Activated naive CD4-positive, alpha-beta T cell treated with anti-CD3 and anti-CD28 coated beads, Interleukin-2, amount 10 ng/mL, durations not matched to agents 7 days and 5 days (primary cell): ENCODE measurements at places on chromosomes 4 and X.

DNA sequence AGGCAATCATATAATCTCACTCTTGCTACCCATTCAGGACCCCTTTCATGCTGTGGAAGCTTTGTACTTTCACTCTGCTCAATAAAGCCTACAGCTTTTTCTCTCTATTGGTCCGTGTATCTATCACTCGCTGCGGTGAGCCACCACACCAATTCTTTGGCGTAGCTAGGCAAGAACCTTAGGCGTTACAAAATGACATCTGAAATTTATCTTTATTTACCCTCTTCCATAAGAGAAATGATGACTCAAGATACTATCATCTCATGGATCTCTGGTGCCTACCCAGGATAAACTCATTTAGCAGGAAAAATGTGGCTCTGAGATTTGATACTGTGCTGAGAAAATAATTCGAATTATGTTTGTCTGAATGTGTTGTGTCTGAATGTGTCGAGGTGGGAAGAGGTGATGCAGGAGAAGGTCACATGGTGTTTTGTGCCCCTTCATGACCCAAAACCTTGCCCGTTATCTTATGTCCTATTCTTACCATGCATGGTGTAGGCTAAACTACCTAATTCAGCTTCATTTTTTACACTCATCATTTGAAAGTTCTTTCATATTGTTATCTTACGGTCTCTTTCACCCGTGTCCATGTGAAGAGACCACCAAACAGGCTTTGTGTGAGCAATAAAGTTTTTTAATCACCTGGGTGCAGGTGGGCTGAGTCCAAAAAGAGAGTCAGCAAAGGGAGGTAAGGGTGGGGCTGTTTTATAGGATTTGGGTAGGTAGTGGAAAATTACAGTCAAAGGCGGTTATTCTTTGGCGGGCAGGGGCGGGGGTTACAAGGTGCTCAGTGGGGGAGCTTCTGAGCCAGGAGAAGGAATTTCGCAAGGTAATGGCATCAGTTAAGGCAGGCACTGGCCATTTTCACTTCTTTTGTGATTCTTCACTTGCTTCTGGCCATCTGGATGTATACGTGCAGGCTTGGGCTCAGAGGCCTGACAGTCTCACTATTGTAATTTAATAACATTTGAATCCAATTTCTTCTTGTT lies 41.6 kb upstream of the GIMD1 start:
- DNase-seq = no peak

- no peak for DNase-seq
Measured at GRCh38 chrX:39958850-39959249, 138.9 kb downstream of the BCOR start.

- no peak for DNase-seq
Measured at GRCh38 chr4:78520808-78521226, 30.8 kb upstream of the ANXA3 start.

DNA sequence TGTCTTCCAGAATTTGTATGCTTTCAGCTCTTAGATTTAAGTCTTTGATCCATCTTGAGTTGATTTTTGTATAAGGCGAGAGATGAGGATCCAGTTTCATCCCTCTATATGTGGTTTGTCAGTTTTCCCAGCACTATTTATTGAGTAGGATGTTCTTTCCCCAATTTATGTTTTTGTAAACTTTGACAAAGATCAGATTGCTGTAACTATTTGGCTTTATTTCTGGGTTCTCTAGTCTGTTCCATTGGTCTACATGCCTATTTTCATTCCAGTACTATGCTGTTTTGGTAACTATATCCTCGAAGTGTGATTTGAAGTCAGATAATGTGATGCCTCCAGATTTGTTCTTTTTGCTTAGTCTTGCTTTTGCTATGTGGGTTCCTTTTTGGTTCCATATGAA lies 60.7 kb downstream of the IL15 start:
- DNase-seq = no peak

- DNase-seq = no peak
Measured at GRCh38 chrX:24069877-24070276, 15.1 kb downstream of the EIF2S3 start.

DNA sequence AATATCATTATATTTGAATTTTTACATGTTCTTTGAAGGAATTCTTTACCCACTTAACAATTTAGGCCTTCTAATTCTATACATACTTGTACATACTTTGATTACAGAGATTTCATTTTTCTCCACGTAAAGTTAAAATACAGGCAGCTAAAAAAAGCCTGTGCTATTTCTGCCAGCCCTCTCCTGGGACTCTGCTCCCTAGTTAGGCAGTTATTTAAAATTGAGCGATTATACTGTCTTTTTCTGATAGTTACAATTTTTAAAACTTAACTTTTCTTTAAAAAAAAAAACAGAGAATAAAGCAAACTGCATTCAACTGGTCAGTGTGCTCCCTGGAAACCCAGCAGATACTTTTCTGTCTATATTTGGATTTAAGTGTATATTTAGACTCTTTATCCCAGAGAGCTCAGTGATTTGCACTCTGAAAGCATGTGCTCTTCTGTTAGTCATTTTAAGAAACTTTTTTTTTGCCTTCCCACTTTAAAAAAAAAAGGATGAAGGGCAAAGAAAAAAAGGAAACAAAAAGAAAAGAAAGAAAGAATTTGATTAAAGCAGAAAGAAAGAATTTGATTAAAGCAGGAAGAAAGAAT lies 18.1 kb upstream of the FAM241A start:
- DNase-seq = no peak

DNA sequence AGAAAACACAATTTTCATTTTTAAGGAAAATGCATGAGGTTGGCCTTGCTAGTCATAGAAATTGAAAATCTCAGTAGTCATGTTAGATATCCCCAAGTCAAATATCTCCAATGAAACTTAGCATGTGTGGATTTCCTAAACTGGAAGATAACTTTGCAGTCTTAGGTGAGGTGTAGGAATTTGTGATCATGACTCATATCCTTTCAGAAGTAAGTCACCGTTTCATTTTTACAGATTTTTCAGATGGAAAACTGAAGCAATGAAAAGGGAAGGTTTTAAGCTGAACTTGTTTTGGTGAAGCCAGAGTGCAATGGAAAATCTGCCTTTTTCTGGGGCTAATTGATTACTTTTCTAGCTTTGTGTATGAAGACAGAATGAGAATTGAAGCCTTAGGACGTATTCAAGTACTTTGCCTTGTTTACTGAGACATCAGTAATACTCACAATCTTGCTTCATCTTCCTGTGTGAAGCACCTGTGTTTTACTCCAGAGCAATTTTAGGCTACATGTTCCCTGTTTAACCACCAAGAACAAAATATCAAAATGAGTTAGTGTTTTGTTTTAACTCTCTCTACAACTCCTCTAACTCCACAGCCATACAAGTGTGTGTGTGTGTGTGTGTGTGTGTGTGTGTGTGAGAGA lies 1662.8 kb upstream of the ADGRL3 start:
- DNase-seq = no peak

DNA sequence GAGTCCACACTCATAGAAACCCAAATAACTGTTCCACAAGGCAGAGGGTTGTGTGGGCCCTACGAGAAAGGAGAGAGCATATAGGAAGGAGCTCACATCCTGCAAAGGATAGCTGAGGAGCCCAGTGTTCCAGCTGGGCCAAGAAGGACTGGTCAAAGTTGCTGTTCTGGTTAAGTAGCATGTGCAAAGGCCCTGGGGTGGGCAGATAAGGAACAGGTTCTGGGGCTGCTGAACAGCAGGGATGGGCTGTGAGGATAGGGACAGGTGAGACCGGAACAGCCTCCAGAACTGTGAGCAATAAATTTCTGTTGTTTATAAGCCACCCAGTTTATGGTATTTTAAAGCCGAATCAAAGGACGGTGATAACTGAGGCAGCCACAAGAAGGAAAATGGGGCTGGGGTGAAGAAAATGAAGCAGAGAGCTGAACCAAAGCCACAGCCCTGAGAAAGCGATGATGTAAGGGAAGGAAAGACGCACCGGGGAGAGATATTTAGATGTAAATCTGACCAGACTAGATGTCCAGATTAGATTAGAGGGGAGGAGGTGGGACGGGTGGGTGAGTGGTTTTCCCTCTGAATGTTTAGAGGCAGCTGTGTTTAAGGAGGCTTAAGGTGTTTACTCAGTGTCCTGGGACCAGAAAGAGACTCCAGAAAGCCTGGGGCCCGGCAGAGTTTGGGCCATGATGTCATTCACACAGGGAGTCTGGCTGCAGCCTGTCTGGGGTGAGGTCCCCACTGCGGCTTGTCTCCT lies 180.8 kb upstream of the BCOR start:
- peak; percentile 46 for DNase-seq

- no peak for DNase-seq
Measured at GRCh38 chr4:1404573-1405253, 1.5 kb downstream of the NKX1-1 start.

DNA sequence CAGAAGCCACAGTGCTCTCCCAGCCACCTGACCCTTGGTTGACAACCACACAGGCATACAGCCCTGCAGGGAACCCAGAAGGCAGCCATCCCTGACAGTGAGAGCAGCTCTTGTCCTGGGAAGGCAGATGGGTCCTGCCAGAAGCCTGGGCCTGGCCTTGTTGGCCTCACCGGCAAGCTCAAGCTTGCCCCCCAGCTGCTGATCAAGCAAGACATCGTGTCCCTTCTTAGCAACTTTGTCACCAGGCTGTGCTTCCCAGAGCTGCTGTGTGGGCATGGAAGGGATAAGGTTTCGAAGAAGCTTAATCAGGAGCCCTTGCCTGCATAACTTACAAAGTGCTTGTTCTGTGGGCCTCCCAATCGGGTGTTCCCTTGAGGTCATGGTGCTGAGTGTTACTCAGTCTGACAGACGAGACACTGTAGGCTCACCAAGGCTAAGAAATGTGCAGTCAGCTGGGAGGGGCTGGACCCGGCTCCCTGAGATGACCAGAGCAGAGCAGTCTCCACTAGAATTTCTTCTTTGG lies 6.8 kb upstream of the ABLIM2 start:
- DNase-seq = no peak

- DNase-seq = no peak
Measured at GRCh38 chr4:27807207-27807606, 946.6 kb downstream of the STIM2 start.

- DNase-seq = no peak
Measured at GRCh38 chrX:53669258-53669657, 17.3 kb downstream of the HUWE1 start.

DNA sequence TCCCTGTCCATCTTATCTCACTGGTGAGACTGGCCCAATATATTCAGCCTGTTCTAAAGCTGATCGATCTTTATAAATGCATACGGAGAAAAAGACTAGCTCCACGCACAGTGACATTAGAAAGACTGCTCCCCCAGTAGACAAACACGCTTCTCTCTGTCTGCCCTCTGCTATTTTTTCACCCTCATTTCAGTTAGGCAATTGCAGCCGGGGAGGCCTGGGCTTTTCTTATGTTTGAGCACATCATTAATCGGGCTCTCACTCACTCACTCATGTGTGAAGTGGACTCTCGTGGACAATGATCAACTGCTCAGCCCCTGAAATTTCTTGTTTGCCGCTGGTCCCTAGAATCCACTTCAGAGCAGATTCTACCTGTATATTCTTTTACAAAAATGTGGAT lies 824.7 kb upstream of the TENM3 start:
- DNase-seq = no peak

- no peak for DNase-seq
Measured at GRCh38 chr4:62676962-62677361, 1476.8 kb downstream of the ADGRL3 start.

DNA sequence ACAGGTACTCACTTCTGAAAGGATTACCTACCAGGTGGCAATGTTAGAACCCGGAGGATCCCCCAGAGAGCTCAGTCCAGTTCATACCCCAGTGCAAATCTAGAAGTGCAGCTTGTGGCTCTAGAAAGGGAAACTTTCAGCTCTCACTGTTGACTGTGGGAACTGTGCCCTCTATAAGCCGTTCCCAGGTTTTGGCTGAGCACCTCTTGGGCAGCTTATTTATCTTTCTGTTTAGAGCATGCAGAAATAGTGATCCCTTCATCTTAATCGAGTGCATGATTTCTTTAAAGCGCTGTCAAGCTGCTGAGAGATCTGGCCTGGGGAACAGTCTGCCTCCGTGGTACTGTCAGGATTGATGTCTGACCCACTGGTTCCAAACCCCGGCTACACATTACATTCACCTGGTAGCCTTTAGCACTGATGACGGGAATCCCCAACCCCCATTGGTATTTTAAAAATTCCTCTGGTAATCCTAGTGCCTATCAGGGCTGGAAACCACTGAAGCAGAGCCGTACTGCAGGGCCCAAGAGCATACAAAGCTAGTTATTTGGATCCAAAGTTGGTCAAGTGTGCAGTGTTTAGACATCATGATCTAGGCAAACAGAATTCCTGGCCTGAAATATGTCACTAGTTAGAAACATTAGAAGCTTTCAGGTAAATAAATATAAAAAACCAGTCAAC lies 103.2 kb downstream of the KLHL8 start:
- DNase-seq = no peak

DNA sequence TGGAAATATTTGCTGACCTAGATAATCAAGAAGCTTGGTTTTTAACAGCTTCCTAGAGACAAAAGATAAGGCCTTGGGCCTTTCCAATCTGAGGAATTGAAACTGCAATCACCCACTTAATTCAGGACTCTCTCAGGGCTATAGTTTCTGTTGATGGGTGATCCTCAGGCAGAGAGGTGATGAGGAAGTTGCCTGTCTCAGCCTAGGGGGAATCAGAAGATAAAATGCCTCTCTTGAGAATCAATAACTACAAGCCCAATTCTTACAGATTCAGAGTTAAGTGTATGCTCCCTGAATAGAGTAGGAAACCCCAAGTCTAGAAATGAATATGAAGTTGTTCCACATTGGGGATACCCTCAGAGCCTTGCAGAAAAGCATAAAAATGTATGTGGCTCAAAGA lies 45.5 kb downstream of the NFKB1 start:
- no peak for DNase-seq

- DNase-seq = no peak
Measured at GRCh38 chrX:154657226-154657805, 3.9 kb upstream of the CTAG2 start.

DNA sequence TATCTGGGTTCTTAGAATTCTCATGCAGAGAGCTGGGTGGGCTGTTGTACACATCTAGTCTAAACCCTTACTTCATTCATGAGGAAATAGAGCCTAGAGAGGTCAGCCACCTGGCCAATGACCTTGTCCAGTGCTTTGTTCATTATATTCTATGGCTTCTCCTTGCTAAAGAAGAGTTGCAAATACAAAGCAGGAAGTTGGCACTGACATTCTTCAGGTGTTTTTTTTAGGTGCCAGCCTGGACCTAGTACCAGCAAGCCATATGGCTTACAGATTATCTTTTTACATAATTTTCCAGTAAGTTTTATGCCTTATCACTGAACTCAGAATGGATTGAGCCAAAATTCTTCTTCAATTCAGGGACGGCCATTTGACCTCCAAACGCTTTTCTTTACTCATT lies 54.7 kb upstream of the PGM2 start:
- no peak for DNase-seq

DNA sequence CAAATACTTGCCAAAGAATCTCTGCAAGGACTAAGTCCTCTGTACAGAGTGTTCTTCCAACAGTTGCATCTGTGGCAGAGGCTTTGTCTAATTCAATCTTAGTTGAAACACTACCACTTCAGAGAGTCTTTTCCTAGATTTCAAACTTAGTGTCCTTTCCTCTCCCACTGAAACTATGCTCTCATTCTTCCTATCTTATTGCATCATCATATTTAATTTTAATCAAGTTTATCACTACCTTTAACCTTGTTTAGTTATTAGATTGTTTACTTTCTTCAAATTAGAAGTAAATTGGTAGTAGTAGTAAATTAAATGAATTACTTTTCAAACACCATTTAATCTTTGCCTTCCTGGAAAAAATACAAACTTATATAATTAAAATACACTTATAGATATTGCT lies 1082.3 kb upstream of the PABPC4L start:
- no peak for DNase-seq

GRCh38 chr4:81084029-81084428 lies 53.5 kb downstream of the BMP3 start:
- DNase-seq = no peak

GRCh38 chr4:145183023-145183422 lies 2.6 kb upstream of the OTUD4 start:
- DNase-seq = no peak

- no peak for DNase-seq
Measured at GRCh38 chr4:89868999-89869589, 25.6 kb upstream of the MMRN1 start.
